ENCODE measurements at places on chromosomes 1 and 21.

GRCh38 chr1:59409986-59410385 is 113.1 kb downstream of the FGGY start:
- DNase-seq, result no peak

GRCh38 chr1:179506199-179506598 is 69.5 kb downstream of the NPHS2 start:
- no peak for DNase-seq

DNA sequence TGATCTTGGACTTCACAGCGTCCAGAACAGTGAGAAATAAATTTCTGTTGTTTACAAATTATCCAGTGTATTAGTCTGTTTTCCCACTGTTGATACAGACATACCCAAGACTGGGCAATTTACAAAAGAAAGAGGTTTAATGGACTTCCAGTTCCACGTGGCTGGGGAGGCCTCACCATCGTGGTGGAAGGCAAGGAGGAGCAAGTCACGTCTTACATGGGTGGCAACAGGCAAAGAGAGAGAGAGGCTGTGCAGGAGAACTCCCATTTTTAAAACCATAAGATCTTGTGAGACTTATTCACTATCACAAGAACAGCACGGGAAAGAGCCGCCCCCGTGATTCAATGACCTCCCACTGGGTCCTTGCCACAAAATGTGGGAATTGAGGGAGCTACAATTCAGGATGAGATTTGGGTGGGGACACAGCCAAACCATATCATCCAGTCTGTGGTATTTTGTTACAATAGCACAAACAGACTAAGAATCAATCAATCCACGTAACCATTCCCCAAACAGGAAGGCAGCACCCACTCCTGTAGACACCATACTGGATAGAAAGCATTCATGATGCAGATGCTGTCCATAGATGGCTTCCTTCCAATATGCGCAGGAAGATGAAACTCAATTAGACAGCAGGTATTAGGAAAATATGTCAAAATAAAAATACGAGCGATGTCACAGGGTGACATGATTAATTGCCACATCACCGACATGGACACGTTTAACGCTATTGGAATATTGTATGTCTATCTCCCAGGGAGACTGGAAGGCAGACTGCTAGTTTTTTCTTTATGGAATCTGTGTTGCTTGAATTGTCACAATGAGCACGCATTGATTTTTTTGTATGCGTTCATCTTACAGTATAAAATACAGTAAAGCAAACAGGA is 22.8 kb downstream of the ECE1 start:
- no peak for DNase-seq

DNA sequence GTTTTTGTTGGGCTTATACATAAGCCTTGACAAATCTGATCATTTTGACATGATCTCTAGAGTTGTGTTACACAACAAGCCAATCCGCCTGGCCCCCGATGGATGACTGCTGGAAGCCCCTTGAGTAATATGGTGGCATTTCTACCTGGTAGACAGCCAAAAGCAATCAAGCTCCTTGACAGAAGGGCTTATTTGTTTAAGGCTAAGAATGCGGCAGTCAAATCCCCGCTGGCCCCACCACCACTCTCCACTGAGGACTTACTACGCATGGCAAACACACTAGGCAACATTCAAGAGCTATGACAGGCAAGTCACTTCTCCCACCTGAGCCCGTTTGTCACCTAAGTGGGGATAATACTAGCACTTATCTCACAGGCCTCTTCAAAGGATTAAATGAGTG is 33.4 kb upstream of the C1orf198 start:
- DNase-seq, result no peak

DNA sequence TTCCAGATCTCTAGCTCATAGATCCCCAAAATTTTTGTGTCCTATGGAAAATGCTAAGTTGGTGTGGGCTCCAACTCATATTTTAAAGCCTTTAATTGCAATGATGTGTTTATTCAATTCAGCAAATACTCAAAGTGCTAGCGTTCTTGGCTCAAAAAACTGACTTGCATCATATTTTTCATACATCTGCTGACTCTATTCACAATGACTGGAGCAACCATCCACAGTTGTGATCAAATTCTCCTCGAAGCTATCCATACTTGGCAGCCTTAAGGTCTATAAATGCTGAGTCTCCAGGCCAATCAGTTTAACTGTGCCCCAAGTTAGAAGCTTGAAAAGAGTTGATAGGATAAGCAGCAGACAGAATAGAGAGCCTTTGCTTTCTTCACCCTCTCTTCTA is 2.9 kb upstream of the ATP1A1 start:
- DNase-seq, result no peak

- no peak for DNase-seq
Measured at GRCh38 chr1:224781800-224782199, 147.7 kb upstream of the DNAH14 start.

DNA sequence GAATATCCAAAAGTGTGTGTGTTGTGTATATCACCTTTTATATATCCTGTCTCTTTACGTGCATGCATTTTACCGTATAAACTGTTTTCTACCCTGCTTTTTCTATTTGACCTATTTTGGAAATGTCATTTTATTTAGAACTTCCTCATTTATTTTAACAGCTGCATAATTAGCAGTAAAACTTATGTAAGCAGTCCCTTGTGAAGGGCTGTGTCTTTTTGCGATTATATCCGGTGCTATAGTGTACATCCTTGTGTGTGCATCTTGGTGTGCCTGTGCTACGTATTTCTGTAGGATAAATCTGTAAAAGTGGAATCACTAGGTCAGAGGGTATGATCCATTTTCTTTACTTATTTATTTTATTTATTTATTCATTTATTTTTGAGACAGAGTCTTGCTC is 7.2 kb downstream of the LGALS8 start:
- no peak for DNase-seq

GRCh38 chr21:26027696-26028095 is 142.9 kb downstream of the APP start:
- no peak for DNase-seq

- no peak for DNase-seq
Measured at GRCh38 chr1:183687546-183688304, 34.6 kb upstream of the APOBEC4 start.

All from hematopoietic multipotent progenitor cell treated with erythropoietin and hydrocortisone succinate and interleukin-3 and kit ligand, for 6 days (in vitro differentiated cells).